Activated T-cell treated with anti-CD3 and anti-CD28 coated beads for 48 hours (primary cell): ENCODE measurements at places on chromosomes 13 and 19.

- no peak for DNase-seq
Measured at GRCh38 chr19:3516675-3517207, 10.6 kb downstream of the FZR1 start.

- DNase-seq = no peak
Measured at GRCh38 chr19:10364644-10365043, 15.7 kb downstream of the TYK2 start.

DNA sequence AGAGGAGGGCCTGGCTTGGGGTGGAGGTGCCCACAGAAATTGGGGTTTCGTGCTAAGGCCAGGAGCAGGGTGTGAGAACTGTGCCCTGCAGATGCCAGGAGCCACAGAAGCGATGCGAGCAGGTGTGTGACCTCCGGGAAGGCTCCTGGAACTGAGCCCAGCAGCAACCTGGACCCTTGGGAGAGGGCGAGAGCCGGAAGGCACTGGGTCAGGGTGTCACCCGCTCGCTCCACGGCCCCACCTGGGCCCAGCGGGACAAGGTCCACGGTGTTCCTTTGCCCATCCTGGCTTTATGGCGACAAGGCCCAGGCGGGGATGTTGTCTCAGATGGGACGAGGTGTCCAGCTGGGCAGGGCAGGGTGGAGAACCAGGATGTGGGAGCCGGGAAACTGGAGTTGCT lies 4.2 kb downstream of the MISP start:
- DNase-seq = no peak

DNA sequence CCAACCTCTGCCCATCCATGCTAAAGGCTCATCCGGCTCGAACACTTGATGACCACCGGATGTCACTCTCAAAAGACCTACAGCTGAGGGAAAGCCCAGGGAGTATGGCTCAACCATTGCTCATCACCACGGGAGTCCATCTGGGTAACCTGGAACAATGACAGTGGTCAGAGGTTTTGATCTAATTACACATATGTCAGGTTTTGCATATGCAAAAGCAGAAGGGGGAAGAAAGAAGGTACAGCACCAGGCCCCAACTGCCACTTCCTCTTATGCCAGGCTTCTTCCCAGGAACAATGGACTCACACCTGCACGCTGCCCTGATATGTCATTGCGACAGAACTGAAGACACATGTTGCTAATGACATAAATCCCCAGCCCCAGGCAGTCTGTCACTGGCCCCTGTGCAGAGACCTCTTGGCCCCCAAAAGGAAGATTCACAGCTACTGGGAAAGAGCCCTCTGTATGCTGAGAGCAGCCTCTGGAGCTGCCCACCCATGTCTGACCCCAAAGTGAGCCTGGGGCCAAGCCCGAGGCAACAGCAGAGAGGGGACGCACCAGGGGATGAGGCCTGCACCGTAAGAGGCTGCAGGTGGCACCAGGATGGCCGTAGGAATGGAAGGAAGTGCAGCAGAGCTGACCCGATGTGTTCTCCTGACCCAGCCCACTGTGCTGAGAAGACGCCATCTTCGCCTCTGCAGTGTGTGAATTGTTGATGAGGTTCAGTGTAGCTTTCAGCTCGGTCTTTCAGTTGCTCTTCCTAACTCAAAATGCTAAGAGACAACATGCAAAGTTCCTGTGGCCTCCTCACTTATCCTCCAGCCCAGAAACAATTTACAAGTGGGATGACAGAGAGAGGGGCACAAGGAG lies 26.3 kb downstream of the EPS15L1 start:
- no peak for DNase-seq

DNA sequence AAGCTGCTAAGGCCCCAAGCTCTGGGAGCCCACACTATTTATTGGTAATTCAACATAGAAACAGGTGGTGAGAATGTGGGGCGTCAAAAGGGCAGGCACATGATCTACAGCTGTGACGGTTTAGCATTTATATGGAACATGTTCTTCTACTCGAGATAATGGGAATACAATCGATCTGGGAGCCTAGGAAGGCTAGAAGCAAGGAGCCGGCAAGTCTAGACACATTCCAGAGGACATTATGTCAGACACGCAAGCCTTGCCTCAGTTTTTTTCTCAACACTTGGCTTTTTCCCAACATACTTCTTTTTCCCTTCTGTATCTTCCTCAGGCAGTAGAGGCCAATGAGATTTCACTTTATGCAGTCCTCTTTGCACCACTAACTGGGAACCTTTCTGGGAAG lies 315.7 kb upstream of the SLITRK5 start:
- no peak for DNase-seq

GRCh38 chr13:54034047-54034446 lies 1005.4 kb downstream of the OLFM4 start:
- DNase-seq = no peak

GRCh38 chr13:76651286-76651685 lies 234.9 kb downstream of the KCTD12 start:
- no peak for DNase-seq

DNA sequence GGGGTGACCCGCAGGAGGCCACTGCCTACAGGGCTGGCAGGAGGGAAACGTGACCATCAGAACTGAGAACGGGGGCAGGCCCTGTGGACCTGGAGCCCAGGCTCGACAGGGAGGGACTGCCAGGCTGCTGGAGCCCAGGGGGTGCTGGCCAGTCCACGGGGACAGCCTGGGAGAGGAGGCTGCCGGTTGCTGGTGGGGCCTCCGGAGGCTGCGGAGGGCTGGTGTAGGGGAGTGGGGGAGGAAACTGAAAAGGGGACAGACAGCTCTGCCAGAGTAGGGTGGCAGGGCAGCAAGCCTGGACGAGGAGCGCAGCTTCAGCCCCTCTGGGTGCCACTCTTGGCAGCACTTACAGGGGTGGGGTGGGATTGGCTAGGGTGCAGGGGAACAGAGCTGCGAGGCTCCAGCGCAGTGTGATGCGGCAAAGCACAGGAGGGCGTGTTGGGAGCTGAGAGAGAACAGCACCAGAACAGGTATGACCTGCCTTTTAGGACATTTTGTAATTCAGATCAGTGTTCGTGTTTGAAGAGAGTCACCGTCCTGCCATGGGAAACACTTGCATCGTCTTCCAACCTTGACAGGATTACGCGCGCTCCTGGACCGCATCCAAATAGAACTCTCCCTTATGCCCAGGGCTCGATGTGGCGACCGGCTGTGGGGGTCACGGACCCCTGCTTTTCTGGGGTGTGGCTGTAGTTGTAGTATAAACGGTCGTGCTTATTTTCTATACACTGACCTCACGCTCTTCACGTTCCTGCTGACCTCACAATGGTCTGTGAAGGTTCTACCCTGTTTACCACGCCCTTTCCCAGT lies 19.9 kb upstream of the ARHGEF7 start:
- no peak for DNase-seq

- DNase-seq = no peak
Measured at GRCh38 chr19:39064405-39064804, 19.8 kb upstream of the ACP7 start.
